Fibroblast of skin of scalp (primary cell): ENCODE measurements at places on chromosomes 3 and 15.

- DNase-seq = no peak
These were observed 119.2 kb upstream of the THBS1 start for GRCh38 chr15:39461536-39462130.

DNA sequence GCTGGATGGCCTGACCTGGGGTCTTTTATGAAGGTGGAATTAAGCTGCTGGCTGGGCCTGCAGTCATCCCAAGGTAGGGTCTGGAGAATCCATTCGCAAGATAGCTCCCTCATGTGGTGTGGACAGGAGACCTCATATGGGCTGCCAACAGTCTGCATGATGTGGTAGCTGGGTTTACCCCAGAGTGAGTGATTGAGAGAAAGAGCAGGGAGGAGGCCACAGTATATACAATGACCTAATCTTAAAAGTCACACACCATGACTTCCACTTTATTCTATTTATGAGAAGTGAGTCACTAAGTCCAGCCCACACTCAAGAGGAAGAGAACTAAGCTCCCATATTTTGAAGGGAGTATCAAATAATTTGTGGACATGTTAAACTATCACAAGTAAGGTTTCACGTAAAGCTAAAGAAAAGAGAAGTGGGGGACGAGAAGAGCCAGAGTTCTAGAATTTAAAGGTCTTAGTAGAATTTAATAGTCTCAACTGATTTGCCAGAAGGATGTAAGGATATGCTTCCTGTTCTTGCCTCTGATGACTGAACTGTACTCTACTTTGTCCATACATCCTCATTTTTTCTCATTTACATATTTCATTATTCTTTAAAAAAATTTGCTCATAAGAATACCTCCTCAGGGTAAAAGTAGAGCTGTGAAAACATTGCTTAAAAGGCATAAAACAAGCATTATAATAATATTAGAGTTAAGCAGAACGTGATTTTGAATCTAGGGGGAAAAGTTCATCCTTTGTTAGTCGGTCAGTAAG lies 184.4 kb downstream of the PEX5L start:
- DNase-seq = peak; percentile 33

DNA sequence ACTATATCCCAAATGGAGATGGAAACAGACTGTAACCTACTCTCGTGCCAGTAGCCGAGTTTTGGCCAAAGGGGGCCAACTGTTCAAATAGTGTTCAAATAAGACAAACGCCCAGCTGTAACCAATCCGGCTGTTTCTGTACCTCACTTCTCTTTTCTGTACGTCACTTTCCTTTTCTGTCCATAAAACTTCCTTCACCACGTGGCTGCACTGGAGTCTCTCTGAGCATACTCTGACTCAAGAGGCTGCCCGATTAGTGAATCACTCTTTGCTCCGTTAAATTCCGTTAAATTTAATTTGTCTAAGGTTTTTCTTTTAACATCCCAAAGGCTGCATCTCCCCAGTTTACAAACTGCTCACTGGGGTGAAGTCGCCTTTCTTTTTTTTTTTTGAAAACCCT lies 219.2 kb upstream of the P2RY1 start:
- DNase-seq = peak; percentile 4

DNA sequence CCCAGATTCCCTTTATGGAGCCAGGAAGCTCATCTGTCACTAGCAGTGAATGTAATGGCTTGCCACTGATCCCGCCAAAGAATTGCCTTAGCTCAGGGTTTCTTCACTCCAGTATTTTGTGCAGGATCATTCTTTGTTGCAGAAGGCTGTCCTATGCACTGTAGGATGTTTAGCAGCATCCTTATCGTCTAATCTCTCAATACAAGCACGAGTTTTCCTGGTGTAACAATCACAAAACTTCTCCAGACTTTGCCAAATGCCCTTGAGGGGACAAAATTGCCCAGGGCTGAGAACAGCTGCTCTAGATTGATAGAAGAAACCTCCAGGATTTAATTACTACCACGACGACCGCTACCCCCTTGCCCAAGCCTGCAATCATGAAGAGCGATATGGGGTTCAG lies 6.8 kb upstream of the SHQ1 start:
- DNase-seq = no peak

- peak; percentile 75 for DNase-seq
These were observed at the start of gene IL12A for GRCh38 chr3:159988617-159989271. IL12A (plus strand) TSS chr3:159988835.

DNA sequence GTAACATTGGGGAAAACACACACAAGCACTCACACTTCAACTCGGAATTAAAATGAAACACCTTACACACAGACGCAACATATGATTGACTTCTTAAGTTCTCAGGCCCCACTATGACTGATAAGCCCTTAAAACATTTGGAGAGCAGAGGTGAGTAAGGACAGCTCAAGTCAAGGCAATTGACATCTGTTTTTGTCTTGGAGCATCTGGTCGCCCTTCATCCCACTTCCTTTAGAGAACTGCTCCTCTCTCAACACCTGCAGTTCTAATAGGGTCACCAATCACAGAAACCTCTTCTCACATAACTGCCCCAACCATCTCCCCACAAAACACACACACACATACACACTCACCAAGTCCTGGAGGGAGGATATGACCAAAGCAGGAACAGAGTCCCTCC lies 43.4 kb downstream of the ERC2 start:
- DNase-seq = no peak

GRCh38 chr3:98655666-98656065 lies 62.3 kb upstream of the CPOX start:
- DNase-seq = no peak

DNA sequence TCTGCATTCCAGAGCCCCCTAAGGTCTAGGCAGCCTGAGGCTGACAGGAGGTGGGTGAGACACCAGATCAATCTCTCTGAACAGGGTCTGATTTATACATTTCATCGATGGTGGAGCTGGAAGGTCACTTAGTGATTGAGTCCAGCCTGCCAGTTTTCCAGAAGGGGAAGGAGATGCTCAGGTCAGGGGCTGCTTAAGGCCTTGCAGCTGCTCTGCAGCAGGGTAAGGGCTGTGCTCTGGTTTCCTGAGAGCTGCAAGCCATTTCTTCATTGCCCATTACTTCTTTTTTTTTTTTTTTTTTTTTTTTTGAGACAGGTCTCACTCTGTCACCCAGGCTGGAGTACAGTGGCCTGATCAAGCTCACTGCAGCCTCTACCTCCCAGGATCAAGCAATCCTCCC lies 10.7 kb downstream of the TADA3 start:
- DNase-seq = no peak

GRCh38 chr15:35673093-35673684 lies 127.2 kb upstream of the DPH6 start:
- no peak for DNase-seq

GRCh38 chr3:72155391-72156064 lies 370.6 kb upstream of the PROK2 start:
- peak; percentile 98 for DNase-seq

DNA sequence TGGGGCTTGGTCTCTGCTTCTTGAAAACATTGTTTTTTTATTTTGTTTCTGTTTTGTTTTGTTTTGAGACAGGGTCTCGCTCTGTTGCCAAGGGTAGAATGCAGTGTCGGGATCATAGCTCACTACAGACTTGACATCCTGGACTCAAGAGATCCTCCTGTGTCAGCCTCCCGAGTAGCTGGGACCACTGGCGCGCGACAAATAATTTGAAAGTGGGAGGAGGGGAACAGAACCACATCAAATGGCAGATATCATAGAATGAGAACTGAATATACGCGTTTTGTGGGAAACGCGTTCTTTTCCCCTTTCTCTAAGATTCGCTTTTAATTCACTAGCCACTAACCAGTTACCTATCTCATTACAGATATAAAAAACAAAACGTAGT lies 641 bp upstream of the VPS13C start:
- DNase-seq = no peak
